ENCODE measurements at places on chromosomes 3 and 15. TPM values are rescaled to one million over a fixed set of nuclear protein-coding genes. Genes with fewer than 3 reads are reported as not detected.

DNA sequence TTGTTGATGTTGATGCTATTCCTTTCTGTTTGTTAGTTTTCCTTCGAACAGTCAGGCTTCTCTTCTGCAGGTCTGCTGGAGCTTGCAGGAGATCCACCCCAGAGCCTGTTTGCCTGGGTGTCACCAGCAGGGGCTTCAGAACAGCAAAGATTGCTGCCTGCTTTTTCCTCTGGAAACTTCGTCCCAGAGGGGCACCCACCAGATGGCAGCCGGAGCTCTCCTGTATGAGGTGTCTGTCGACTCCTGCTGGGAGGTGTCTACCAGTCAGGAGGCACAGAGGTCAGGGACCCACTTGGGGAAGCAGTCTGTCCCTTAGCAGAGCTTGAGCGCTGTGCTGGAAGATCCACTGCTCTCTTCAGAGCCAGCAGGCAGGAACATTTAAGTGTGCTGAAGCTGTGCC, 303.2 kb downstream of the ZIC1 start:
- DNase-seq: no peak

- DNase-seq: no peak
Measured at GRCh38 chr3:158226429-158226828, 116.5 kb downstream of the RSRC1 start.

DNA sequence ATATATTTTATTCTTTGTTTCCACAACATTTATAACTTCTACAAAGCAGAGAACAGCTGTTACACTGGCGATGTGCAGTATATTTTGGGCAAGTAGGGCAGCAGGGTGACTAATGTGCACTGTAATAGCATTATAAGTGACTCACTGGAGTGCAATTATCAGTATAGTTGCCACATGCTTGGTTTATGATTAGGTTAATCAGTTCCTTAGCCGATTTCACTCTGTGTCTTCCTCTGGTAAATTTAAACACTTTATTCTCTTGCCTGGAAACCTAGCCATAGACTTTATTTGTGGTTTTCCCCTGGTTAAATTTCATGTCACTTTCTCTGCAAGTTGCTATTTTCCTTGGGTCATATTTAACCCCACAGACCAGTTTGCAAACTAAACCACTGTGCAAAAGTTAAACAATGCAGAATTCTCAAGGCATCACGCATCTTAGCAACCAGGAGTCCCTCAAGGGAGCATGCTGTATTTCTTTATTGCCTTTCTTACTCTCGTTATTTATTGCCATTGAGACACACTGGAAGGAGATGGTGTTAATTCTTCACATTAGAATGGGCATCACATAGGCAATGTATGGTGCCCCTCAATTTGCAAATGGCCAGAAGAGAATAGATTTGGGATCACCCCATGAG, 690.2 kb upstream of the DPPA4 start:
- no peak for DNase-seq

- DNase-seq: no peak
Measured at GRCh38 chr15:66071921-66072295, 181.6 kb downstream of the MEGF11 start.

DNA sequence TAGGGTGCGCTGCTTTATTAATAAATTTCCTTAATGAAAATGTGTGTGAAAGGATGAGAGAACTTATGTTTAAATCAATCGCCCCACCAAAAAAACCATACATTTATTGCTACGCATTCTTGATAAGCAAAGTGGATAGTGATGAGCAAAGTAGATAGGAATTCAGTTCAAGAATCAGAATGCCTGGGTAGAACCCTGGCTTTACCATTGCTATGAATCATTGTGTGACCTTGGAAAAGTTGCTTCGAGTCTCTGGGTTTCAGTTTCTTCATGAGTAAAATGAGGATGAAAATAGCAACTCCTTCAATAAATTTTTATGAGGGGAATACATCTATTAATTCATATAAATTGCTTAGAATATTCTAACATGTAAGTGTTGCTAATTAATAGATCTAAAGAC, 2.6 kb upstream of the ALCAM start:
- no peak for DNase-seq

DNA sequence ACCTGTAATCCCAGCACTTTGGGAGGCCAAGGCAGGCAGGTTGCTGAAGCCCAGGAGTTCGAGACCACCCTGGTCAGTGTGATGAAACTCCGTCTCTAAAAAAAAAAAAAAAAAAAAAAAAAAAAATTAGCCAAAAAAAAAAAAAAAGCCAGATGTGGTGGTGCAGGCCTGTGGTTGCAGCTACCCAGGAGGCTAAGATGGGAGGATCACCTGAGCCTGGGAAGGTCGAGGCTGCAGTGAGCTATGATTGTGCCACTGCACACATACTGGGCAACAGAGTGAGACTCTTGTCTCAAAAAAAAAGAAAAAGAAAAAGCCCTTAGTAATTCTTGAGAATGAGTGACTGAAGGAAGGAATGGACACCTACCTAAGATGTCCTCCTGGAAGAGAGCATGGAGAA, 105.1 kb downstream of the VGLL4 start:
- DNase-seq: no peak

- DNase-seq: no peak
Measured at GRCh38 chr15:98503970-98504369, 144.4 kb upstream of the IGF1R start.

- no peak for DNase-seq
Measured at GRCh38 chr3:16506884-16507577, 6.5 kb downstream of the RFTN1 start.

DNA sequence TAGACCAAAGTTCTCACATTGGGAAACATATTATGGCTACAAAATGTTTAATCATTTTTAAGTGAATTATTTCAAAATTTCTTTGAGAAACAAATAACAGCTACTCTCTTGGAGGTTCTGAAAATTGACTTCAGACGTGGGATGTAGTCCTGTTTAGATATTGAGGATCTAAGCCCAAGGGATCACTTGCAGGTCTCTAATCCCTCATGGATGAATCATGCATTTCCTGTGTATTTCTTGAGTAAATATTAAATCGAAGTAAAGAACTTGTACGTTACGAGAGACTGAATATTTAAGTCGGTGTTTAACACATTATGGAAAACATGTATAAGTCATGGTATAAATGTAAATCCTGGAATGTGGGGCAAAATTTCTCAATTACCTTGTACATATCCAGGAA, 119.8 kb downstream of the EPHA3 start:
- no peak for DNase-seq

DNA sequence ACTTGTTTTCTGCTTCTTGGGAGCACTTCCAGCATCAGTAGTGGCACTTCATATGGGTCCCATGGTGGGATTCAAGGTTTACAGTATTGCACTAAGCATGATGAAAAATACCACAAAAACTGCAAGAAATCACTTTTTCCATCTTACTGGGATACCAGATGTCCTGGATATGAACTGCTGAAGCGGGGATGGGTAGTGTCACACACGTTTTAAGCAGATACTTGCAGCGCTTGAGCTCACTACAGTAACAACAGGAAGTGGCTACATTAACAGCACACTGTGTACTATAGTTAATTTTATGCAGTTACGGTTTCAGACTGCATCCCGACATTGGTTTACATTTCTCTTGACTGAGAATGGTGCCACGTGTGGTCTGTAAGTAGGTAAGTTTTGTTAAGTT, 3.5 kb upstream of the ISG20 start:
- no peak for DNase-seq

DNA sequence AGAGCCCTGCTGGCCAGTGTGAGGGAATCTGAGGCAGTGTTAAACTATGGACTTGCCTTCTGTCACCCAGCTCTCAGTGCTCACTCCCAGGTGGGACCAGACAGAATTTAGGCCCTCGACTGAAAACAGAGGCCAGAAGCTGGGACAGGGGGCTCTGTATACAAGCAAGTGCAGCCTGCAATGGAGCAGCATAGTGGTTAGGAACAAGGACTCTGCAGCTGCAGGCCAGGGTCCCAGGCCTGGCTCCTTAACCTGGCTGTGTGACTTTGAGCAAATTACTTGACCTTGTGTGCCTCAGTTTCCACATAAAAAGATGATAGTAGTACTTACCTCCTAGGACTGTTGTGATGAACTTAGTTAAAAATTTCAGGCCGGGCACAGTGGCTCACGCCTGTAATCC, 39.8 kb downstream of the CMTM7 start:
- no peak for DNase-seq

- no peak for DNase-seq
Measured at GRCh38 chr3:33629219-33629618, 88.8 kb downstream of the CLASP2 start.

DNA sequence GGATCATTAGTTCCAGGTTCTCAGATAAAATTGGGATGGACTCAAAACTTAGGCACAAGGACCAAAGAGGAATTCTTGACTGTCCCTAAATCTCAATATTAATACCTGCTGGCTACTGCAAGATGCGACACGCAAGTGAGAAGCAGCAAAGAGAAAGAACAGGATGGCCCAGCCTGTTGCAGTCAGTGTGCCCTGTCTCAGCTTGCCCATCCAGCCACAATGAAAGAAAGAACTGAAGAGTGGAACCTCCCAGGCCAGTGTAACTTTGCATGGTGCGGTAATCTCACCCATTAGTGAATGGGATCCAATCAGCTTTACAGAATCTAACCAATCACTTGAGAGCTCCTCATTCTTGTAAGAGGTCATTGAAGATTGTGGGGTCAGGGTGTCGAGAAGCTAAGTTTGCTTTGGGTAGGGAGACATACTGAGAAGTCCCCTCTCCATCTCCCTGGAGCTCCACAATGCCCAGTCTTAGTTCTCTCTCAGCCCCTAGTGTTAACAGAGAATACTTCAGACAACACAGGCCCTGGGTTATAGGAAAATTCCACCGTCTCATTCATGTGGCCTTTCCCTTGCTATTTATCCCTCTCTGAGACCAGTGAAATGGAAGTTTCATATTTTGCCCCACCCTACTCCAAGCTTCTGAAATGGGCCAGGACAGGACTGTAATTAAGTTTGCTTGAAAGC, 3.2 kb upstream of the SLC9A9 start:
- no peak for DNase-seq

- no peak for DNase-seq
Measured at GRCh38 chr3:149555927-149556326, 81.4 kb downstream of the TM4SF4 start.

GRCh38 chr15:89628806-89629715, 26.2 kb downstream of the KIF7 start:
- DNase-seq: no peak

- DNase-seq: no peak
Measured at GRCh38 chr15:58167095-58167691, 29.0 kb downstream of the AQP9 start.

GRCh38 chr15:66805202-66805885, 103.3 kb downstream of the SMAD6 start:
- DNase-seq: no peak

- DNase-seq: no peak
Measured at GRCh38 chr3:130821806-130822205, 72.1 kb upstream of the ATP2C1 start.

DNA sequence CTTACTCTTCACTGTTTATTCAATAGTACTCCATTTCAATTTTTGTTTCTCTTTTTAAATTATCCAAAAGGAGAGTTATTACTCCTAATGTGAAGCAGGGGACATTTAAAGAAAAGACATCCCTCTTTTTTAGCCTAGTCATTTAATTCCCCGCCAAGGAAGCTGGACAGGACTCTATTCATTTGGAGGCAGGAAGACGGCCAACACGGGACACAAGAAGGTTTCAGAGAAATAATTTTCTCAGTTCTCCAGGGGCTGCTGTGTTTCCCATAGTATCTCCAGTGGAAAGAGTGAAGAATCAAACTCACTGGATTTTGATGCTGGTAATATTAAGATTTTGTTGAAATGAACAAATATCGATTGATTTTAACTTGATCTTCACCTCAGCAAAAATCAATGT, 833.7 kb downstream of the ROBO2 start:
- DNase-seq: no peak

- no peak for DNase-seq
Measured at GRCh38 chr15:25633862-25634261, 195.0 kb upstream of the UBE3A start.

DNA sequence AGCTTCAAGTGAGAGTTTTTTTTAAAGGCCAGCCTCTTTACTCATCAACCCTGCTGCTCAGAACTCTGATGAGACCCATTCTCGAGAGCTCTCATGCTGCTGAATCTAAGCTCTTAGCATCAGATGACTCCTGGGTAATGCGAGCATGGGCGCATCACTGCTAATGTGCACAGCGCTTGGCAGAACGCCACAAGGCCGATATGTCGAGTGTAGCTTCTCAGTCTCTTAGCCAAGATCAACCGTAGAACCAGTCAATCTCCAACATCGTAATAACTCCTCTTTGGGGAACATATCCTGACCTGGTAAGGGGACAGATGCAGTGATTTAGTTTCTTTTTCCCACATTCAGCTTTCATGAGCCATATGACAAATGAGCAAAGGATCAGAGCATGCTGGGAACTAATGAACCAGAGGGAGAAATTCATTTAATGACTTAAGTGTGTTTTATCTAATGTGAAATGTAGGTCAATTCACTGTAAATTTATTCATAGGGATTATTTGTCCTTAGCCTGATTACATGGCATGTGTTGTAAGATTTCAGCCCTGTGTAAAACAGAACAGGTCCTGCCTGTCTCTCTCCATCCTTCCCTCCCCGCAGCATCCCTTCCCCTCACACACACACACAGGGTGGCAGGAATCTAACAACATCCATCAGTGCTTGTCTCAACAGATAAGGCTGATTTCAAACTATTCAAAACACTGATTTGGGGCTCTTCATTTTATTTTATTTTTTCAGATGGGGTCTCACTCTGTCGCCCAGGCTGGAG, 195.4 kb upstream of the C2CD4B start:
- no peak for DNase-seq

- no peak for DNase-seq
Measured at GRCh38 chr3:77667901-77668300, 628.0 kb downstream of the ROBO2 start.

DNA sequence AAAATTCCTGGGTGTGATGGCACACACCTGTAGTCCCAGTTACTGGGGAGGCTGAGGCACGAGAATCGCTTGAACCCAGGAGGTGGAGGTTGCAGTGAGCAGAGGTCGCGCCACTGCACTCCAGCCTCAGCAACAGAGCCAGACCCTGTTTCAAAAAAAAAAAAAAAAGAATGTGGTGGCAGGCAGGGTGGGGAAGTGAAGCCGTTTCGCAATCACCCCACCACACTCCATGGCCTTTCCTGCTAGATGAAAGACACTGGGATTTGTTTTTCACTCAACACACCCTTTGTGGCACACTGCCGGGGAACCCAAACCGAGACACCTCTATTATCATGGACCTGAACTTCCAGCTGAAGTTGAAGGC, 172.4 kb upstream of the IQSEC1 start:
- no peak for DNase-seq

GRCh38 chr3:25982756-25983155, 192.9 kb downstream of the OXSM start:
- DNase-seq: no peak

DCBLD2 gene
- 40.1 TPM for total RNA-seq

RUBCN gene
- total RNA-seq: 23.6 TPM

LINGO1 gene
- 1.0 TPM for total RNA-seq

CADPS gene
- total RNA-seq: 1.6 TPM

GRIP2 gene
- total RNA-seq: 0.84 TPM

MINAR1 gene
- total RNA-seq: 0.38 TPM

MAP1A gene
- 2.5 TPM for total RNA-seq

KLHL40 gene
- total RNA-seq: not detected

OR4F6 gene
- total RNA-seq: not detected

WDR6 gene
- total RNA-seq: 121 TPM
